ENCODE measurements at places on chromosomes 2 and 18.
A peak's percentile ranks its signal among the peaks of the same experiment; 100 is the strongest.

- no peak for DNase-seq
Measured at GRCh38 chr18:48801728-48802542, 148.8 kb downstream of the SMAD7 start.

- no peak for DNase-seq
Measured at GRCh38 chr2:143906850-143907249, 613.1 kb downstream of the ZEB2 start.

GRCh38 chr2:230864605-230865306 is at the start of gene ITM2C:
Gene ITM2C, plus strand, starts transcription at chr2:230864942. Its CDS starts 84 bp downstream, at chr2:230865026.
- DNase-seq: peak; percentile 65

DNA sequence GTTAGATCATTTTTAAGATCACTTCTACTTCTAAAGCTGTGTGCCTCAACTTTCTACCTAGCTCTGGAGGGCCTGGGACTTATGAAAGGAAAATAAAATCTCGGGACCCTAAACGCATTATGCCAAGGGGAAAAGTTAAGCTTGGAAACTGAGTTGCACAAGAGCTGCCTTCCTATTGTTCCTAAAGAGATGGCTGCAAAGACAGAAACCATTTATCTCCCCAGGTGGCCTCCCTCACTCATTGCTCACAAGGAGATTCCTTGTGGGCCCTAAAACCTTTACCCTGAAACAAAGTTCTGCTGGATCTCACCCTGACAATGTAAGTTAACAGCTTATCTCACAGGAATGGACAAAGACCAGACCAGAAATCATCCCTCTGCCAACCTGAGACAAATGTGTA is 26.8 kb downstream of the TUBB6 start:
- no peak for DNase-seq

DNA sequence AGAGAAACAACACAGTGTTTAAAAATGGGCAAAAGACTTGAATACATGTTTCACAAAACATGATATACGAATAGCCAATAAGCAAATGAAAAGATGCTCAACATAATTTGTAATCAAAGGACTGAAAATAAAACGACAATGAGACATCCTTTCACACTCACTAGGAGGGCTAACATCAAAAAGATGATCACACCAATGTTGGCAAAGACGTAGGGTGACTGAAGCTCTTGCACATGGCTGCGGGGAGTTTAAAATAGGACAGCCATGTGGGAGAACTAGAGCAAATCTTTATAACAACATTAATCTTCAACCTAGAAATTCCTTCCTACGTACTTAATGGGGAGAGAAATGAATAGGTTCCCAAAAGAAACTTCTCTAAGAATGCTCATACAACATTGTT is 19.2 kb upstream of the SEH1L start:
- DNase-seq: no peak

- DNase-seq: no peak
Measured at GRCh38 chr2:80299661-80300060, 4.9 kb downstream of the LRRTM1 start.

DNA sequence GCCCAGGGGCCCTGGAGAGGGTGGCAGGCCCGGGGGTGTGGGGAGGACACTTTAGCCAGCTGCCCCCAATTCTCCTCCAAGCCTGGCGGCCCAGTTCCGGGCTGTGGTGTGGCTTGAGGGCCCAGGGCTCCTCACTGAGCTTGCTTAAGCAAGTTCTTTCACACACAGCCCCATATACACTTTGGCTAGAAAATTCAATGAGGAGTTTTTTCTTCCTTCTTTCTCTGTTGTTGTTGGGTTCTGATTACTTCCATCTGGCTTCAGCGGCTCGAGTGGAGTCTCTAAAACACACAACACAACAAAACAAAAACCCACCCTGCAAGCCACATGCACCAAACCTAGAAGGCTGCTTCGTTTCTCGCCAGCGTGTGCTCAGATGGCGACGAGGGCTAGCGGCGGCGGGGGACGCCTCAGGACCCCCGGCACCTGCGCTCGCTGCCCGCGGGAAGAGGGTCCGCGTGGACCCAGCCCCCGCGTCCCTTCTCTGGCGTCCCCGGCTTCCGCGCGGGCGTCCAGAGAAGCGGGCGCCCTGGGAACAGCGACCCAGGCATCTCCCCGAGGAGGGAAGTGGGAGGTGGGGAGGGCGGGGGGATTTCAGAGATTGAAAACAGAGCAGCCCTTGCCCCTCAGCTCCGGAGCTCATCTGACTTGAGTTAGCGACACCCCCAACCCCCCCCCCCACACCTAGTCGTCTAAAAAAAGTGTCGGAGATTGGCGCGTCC is 577 bp upstream of the GLI2 start:
- DNase-seq: no peak

All from naive B cell (primary cell).